ENCODE measurements at places on chromosomes 3 and 15.

GRCh38 chr15:55816017-55816416 lies 73.1 kb upstream of the PRTG start:
- DNase-seq, result no peak

DNA sequence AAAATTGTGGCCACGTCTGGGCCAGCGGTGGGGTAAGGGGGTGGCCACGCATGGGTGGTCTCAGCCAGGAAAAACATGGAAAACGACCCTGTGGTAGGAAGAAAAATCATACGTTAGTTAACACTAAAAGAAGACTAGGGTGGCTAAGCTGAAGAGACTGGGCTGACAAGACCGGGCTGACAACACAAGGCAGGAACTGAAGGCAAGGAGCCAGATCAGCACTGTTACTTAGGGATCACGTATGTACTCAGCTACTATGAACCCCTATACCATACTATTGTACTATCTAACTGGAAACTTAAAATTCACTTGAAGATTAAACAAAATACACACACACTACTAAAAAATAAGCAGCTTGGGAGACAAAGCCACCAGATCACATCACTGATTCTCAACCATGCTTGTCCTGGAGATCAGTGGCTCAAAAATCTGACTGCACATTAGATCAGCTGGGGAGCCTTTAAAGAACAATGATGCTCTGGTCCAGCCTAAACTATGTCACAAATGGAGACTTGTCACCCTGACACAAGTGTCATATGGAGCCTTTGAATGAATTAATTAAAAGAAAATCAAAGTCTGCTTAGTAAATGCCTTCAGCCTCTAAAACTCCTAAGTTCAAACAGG lies 442.2 kb downstream of the SHQ1 start:
- DNase-seq, result no peak

DNA sequence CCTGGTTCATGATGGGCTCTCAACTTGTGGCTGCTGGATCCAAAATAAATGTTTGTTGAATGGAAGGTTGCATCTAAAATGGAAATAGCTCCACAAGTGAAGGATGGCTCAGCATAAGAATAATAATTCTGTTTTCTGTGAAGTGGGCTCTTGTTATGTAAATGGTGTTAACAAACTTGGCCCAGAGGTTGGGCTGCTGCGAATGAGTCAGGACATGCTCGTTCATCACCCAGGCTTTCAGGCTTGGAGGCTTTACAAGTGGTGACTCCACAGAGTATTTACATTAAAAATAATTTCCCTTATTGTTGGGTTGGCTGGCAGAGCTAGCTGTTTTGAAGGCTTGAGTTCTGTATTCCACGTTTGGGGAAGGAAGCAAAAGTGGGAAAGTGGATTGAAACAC lies 60.5 kb downstream of the ITGB5 start:
- no peak for DNase-seq

DNA sequence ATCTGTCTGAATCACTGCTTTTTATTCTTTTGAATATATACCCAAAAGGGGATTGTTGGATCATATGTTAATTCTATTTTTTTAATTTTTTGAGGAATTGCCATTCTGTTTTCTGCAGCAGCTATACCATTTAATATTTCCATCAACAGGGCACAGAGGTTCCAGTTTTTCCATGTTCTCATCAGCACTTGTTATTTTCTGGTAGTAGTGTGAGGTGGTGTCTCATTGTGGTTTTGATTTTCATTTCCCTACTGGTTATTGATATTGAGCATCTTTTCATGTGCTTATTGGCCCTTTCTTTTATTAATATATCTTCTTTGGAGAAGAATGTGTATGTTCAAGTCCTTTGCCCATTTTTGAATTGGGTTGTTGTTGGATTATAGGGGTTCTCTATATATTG lies 68.1 kb downstream of the PDE8A start:
- DNase-seq, result no peak

DNA sequence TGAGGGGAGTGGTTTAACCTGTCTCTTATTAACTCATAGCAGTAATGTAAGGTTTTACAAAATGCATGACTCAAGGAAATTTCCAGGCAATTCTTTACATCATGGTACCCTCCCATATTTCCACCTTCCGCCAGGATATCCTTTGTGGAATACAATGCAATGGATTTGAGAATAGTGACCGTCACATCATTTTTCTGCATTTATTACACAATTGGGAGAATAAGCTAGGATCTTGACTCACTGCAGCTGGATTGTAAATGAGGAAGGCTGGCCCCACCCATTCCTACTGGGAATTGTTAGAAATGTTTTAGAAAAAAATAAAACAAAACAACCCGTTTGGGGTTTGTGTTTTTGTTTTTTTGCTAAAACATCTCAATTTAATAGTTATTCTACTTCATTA lies 97.4 kb downstream of the IMPG2 start:
- DNase-seq, result no peak

DNA sequence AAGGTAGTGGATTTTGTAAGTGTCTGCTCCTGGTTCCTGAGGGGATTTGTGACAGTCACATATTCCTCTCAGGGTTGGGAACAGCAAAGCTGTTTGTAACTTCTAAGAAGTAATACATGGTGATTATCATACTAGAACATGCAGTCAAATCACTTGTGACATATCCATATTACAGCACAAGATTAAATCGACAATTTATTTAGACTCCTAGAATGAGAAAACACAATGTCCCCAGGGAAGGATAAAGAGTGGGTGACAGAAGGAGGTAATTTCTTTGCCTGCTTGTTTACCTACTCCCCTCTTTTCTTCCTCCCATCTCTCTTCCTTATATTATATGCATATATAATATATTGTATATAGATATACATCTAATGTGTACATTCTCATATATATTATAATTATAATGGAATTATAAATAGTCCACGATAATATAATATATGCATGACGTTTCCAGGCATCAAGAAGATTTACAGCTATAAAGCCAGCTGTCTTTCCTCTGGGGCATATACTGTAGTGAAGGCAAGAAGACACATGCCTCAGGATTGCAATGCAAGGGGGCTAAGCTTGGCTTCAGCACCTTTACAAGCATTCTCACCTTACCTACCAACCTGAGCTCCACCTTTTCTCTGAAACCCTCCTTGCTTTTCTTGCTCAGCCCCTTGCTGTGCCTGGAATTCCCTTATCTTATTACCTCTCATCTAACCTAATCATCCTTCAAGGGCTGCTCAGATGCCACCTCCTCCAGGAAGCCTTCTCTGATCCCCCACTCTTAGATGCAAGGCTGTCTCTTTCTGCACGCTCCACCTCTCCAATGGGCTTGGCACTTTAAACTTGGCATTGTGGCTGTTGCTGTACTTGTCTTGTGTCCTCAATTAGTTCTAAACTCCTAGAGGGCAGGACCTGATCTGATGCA lies 73.1 kb upstream of the PIAS1 start:
- no peak for DNase-seq

DNA sequence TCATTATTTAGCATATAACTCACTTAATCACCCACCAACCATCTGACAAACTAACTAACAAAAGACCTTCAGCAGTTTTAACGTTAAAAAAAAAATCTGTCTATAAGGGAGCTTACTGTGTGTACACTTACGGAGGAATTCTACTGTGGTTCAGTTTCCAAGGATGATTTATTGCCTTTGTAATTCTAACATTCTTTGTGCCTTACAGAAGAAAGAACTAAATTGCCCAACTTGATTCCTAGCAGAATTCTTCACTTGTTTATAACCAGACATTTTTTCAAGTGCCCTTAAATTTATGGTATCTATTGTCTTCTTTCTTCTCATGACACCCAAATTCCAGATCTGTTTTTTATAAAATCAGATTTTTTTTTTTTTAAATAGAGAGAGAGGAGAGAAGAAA lies 119.7 kb upstream of the IGSF10 start:
- no peak for DNase-seq

GRCh38 chr3:98188545-98188944 lies 22.0 kb downstream of the OR5H15 start:
- peak; percentile 3 for DNase-seq

DNA sequence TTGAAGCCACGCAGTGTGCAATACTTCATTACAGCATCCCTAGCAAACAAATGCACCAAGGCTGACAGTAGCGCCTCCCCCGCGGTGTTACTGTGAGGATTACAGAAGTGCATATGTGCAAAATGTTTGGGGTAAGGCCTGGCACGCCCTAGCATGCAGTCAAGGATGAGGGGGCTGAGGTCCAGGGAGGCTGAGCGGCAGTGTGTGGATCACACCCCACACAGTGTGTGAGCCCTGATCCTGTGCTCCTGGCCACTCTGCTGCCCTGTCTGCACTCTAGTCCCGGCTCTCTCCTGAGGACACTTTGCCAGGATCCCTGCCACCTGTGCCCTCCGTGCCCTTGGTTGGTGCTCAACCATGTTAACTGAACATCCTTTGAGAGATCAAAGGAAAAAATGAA lies 71.3 kb downstream of the WNT7A start:
- DNase-seq, result no peak

- DNase-seq, result no peak
Measured at GRCh38 chr3:19446687-19447086, 298.4 kb downstream of the KCNH8 start.

- no peak for DNase-seq
Measured at GRCh38 chr15:96252148-96252547, 78.4 kb upstream of the NR2F2 start.

GRCh38 chr15:55799291-55800212 lies 56.6 kb upstream of the PRTG start:
- DNase-seq, result no peak

GRCh38 chr15:30973379-30973778 lies 18.0 kb downstream of the MTMR10 start:
- no peak for DNase-seq

- no peak for DNase-seq
Measured at GRCh38 chr3:127159543-127159942, 33.4 kb upstream of the PRR23E start.

DNA sequence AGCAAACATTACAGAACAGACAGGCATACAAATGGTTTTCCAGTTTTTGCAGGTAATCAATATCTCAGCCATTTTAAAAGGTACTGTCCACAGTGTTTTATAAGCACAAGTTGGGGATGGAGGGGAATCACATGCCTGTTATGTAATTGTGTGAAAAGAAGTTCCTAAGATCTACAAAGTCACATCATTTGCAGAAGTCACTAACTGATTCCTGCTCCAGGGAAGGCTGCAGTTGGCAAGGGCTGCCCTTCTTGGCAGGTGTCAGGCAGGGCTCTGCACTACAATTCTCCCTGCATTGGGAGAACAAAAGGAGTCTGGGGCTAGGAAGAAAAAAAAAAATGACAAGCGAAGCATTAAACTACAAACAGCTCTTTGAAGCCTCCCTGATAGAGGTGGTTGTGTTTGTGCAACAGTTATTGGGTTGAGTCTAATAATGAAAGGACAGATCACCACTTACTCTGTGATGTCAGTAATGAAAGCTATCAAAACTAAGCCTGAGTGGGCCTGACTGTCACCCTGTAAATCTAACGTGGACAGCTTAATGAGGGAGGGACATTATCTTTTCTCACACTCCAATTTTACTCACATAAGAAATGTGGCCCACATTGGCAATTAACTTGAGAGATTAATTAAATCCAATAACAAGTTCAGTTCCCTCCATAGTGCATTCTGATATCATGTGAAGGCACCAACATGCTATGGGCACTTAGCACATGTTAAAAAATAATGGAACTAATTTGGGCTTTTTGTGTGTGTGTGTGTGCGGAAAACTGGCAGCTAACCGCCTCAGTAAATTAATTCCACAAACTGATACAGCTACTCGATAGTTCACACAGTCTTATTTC lies 242.9 kb downstream of the FHIT start:
- DNase-seq, result no peak

DNA sequence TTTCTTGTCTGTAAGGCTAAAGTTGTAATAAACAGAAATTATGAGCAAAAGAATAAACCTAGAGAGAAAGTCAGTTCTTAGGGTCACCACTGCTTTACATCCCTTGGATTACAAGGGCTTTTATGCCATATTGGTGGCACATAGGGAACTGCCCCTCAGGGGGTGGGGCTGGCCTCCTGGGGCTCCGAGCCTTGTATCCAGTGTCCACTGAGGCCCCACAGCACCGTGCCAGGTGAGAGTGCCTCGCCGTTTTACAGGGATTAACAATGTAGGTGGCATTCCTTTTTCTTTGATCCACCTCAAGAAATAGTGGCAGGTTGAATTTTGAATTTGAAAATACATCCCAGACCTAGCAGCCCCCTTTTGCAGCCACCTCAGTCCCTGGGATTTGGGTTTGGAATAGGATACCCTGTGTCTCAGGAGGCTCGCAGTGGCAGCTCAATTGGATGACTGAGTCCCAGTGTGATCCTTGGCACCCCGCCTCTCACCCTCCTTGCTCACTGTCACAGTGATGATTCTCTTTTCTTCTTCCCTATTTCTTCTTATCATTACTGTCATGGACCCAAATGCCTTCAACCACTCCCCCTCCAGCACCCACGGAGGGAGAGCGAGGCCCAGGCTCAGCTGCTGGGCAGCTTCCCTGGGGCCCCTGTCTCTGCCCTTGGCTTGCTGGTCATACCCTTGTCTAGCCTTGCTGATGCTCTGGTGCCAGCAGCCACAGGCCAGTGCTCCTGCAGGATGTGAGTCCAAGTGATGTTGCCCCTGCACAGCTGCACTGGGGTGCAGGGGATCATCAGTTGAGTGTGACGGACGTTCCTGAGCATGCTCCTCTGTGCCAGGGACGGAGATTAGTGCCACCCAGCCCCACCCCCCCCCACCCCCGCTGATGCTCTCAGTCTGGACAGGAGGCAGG lies 137.9 kb downstream of the DNAJB8 start:
- no peak for DNase-seq

- no peak for DNase-seq
Measured at GRCh38 chr15:97875513-97876280, 84.8 kb upstream of the ARRDC4 start.

DNA sequence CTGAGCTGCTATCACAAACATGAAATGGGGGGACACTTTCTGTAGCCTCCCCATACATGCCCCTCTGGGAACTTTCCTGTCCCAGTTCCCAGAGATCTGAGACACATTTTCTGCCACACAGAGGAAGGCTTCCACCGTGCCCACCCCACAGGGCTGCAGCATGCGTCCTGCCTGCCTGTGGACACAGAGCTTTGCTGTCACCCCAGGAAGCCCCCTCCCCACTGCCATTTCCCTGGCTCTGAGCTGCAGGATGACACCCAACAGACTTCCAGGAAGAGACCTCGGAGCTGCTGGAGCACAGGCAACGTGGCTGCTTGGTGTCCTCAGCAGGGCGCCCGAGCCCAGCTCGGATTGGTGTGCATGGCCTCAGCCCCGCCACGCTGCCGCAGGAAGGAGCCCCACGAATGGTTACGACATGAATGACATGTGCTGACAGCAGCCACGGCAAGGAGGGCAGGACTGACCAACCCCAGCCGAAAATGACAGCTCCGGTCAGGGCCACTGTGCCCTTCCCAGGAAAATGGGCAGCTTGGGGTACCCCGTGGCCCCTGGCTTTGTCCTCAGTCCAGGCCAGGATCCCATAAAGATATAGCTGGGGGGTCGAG lies 81.3 kb downstream of the VGLL4 start:
- no peak for DNase-seq

- no peak for DNase-seq
Measured at GRCh38 chr3:54577313-54577712, 350.5 kb downstream of the LRTM1 start.

- DNase-seq, result no peak
Measured at GRCh38 chr15:34790121-34790520, 5.2 kb downstream of the ACTC1 start.

Data from central memory CD4-positive, alpha-beta T cell (primary cell).